Stimulated activated effector memory CD8-positive, alpha-beta T cell treated with anti-CD3 and anti-CD28 coated beads, Interleukin-12 subunit alpha, Interleukin-12 subunit beta, amount 100 ng/mL, for 72 hours (primary cell): ENCODE measurements at places on chromosomes 11 and 22.

DNA sequence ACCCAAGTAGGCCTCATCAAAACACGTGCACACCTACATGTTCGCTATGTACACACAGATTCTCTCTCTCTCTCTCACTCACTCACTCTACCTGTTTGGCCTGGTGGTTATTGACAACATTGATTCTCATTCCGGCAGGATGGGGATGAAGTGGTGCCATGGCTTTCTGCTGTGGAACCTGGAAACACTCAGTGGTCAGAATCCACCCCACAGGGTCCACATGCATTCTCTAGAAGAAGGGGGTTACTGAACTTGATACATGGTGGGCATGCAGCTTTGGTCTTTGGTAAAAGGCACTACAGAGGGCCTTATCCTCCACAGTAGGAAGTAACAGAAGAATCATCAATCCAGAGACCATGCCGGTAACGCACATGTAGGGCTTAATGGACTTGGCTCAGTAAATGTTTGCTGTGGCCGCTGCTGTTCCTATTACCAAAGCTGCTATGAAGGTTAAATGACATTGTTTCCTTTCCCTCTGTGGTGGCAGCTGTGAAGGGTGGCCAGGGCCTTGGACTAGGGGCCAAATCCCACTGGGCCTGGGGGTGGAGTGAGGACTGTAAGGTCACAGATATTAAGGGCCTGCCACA, 12.7 kb downstream of the POLDIP3 start:
- no peak for DNase-seq

- DNase-seq: no peak
Measured at GRCh38 chr22:30357236-30357570, 396 bp downstream of the CCDC157 start.

DNA sequence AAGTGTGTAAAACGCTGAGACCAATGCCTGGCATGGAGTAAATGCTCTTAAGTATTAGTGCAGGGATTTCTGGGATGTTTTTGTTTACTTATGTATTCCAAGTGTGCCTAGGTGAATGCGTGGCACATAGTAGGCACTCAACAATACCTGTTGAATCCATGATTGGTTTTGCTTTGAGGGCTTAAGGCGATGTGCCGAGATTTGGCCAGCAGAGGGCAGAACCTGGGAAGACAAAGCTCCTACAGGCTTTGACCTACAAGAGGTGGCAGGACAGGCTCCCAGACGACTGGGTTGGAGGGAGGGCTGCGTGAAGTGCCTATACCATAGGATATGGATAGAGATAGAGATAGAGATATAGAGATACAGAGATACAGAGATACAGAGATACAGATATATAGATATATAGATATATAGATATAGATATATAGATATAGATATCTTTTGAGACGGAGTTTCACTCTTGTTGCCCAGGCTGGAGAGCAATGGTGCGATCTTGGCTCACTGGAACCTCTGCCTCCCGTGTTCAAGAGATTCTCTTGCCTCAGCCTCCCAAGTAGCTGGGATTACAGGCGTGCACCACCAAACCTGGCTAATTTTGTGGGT, 13.9 kb downstream of the KCNE3 start:
- peak; percentile 75 for DNase-seq

GRCh38 chr11:133525976-133526375, 6.3 kb downstream of the OPCML start:
- no peak for DNase-seq

DNA sequence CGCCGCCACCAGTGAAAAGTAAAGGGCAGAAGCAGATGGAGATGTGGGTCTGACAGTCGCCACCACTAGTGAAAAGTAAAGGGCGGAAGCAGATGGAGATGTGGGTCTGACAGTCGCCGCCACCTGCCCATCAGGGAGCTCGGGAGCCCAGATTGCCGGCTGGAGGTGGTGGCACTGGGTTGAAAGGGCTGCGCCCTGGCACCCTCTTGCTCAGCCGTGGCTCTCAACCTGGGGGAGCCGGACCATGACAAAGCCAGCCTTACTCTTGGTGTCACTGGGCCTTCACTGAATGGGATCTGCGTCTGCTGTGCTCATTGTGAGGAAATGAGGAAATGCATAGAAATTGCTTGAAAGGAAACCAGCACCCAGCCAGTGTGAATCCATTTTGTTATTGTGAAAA, 36.3 kb downstream of the AP2A2 start:
- no peak for DNase-seq

DNA sequence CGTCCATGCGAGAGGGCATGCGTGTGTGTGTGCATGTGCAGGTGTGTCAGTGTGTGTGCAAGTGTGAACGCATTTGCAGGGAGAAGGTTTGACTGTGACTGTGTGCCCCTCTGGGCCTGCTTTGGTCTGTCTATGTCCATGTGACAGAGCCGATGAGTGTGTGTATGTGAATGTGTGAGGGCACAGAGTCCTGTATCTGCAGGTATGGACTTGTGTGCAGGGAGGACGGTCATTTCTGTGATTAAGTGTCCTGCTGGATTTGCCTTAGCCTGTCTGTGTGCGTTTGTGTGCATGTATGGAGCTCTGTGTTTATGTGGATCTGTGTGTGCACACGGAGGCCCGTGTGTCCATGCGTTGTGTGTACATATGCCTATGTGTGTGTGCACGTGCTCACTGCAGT, 5.4 kb downstream of the EMID1 start:
- no peak for DNase-seq

DNA sequence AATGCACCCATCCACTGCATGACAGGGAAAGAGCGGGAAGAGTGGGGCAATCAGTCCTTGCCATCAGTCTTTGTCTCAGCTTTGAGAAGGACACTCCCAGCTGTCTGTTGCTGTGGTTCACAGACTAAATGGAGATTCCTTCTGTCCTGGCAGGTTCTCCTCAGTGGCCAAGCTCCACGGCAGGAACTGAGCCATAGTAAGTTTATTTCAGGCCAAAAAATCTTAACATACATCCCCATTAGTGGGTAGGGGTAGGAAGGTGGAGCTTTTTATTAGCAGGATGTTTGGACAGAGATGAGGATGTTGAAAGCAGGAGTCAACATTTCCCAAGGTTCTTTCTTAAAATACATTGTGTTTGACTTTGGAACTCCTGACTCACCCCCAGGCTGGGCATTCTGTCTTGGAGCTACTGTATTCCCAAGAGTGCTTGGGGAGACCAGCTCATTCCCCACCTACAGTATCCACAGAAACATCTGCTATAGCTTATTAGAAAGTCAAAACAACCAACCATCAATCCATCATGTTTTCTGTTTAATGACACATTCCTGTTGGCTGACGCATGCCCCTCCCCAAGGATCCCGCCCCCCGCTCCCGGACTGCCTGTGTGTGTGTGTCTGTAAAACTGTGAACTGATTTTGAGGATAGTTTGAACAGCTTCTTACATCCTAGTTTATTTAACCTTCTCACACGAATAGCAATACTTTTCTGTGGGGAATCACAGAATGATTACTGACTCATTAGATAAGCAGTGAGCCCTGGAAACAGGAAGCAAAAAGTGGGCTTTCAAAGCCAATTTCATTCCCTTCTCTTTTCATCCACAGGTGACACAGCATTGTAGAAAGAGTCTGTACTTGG, 109.5 kb downstream of the CCDC81 start:
- no peak for DNase-seq

DNA sequence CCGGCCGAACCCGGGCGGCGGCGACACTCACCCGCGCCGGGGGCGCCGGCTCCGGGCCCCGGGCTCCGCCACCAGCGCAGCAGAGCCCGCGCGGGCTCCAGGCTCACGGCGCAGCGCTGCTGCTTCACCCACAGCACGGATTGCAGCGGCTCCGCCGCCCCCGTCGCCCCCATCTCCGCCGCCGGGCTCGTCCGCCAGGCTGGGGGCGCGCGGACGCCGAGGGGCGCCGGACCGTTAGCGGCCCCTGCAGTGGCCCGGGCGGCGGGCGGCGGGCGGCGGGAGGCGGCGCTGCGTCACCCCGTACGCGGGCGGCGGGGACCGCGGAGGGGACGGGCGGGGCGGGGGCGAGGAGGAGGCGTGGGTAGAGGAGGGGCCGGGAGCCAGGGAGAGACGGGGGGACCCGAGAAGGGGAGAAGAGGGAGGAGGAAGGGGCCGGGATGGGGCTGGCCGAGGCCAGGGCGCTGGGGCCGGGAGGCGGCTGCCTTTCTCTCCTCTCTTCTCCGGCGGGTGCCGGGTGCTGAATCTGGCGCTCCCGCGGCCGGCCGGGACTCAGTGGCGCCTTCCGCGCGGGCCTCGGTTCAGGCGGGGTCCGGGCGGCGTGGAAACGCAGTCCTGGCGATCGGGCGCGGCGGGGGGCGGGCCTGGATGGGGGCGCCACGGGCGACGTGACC, at the start of gene CERK:
CERK (minus strand) TSS at position 277 of the 671 bp plus-strand sequence; CDS start at position 173, 104 bp downstream.
- DNase-seq: peak; percentile 76

- no peak for DNase-seq
Measured at GRCh38 chr11:8066911-8067455, 14.0 kb upstream of the TUB start.

DNA sequence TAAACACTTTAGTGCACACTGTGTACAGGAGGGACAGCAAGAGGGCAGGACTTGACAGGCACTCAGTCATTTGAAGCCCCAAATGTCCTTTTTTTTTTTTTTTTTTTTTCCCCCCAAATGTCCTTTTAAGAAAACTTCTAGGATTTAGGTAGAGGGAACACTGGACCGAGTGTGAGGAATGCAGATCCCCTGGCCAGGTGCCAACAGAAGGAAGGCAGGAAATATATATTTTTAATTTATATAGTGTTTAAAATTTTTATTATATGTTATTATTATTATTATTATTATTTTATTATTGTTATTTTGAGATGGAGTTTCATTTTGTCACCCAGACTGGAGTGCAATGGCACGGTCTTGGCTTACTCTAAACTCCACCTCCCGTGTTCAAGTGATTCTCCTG, 35.5 kb downstream of the ARHGAP8 start:
- DNase-seq: no peak

DNA sequence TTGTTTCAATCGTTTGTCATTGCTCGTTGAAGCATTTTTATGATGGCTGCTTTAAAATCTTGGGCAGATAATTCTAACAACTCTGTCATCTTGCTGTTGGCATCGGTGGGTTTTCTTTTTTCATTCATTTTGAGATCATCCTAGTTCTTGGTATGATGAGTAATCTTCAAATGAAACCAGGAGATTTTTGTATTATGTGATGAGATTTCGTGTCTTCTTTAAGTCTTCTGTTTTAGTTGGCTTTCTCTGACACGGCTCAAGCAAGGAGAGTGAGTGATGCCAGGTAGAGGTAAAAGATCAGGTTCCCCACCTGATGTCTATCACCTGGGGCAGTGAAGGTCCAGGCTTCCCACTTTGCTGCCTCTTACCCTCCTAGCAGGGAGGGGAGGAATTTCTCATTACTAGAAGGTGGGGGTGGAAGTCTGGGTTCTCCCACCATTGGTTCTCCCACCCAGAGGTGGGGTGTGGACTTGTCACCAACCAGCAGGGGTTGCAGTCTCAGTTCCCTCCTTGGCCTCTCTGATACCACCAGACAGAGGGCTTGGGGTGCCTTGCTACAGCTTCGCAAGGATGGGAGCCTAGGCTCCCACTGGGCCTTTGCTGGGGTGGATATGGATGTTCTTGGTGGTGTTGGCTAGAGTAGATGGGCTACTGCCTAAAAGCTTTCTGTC, 12.9 kb downstream of the CDC45 start:
- no peak for DNase-seq

DNA sequence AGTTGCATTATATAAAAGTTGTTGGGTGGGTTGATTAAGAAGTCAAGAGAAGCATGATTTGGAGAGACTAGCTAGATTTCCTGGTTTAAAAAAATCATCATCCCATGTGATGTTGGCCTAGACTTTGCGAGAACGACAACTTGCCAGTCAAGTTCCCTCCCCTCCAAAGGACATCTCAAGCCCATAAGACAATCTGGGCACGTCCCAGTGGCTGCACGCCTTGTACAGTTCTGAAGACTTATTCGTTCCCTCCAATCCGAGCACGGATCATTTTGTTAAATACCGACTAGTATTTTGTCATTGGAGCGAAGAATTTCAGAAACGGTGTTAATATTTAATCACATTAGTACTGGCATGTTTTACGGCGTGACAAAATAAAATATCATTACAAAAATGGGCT, 8.0 kb downstream of the MN1 start:
- no peak for DNase-seq

DNA sequence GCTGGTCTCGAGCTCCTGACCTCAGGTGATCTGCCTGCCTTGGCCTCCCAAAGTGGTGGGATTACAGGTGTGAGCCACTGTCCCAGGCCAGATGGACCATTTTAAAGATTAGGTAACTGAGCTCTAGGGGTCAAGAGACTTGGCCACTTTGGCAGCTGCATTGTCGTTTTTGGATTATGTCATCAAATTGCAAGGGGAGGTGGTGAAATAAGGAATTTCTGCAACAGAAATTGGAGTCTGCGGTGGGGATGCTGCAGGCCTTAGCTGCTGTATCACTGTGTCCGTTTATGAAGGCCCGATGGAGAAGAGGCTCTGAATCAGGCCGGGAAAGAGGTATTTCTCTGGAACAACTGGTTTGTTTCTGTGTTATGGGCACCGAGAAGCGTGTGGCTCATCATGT, 34.6 kb downstream of the PTPRJ start:
- DNase-seq: no peak

DNA sequence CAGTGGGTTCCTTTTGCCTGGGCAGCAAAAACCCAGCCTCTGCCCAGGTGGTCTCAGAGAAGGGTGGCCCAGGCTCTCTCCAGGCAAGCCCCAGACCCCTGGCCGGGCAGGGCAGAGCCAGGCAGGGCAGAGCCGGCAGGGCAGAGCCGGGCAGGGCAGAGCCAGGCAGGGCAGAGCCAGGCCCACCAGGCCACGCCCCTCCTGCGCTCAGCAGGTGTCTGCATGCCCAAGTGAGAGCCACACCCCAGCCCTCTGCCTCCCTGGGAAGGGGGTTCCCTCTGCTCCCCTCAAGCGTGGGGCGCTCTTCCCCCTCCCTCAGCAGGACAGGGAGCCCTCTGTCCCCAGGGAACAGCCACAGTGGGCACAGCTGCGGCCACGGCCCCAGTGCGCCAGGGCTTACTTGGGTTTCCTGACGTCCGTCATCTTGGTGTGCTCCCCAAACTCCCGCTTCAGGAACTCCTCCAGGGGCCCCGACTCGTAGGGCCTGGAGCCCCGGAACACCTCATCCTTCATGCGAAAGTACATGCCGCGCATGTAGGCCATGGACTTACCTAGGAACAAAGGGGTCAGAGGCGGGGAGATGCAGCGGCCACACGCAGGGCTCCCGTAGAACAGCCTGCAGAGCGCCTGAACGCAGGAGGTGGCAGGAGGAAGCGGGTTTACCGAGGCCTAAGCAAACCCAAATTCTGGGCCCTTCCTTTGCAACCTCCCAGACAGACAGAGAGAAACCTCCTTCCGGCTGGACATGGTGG, 10.1 kb upstream of the BAIAP2L2 start:
- no peak for DNase-seq

DNA sequence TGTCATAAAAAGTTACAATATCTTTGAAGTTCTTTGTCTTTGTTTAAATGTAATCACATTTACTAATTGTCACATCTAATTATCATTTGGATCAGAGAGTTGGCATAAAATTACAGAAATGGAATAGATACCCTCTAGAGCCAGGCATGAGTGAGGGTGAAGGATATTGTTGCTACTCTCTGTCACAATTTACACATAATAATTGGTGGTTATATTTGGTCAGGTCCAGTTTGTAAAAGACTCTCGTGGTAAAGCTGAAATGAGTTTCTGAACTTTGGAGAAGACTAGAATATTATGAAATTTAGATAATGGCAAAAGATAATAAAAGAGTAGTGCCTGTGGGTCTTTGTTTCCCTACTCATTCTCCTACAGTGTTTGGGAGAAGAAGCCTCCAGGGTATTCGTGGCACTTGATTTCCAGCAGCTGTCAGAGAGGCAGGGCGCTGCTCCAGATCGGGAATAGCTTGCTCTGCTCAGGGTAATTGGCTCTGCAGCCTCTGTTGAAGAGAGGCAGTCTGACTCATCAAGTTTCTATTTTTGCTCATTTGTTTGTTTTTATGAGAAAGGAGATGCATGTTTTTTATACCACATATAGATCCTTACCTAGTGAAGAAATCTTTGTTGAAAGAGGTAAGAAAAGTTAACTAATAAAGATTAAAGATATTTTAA, 349.9 kb downstream of the CNTN5 start:
- DNase-seq: no peak
